ENCODE measurements at places on chromosomes 4 and X. TPM values are rescaled to one million over a fixed set of nuclear protein-coding genes. Genes with fewer than 3 reads are reported as not detected.

DNA sequence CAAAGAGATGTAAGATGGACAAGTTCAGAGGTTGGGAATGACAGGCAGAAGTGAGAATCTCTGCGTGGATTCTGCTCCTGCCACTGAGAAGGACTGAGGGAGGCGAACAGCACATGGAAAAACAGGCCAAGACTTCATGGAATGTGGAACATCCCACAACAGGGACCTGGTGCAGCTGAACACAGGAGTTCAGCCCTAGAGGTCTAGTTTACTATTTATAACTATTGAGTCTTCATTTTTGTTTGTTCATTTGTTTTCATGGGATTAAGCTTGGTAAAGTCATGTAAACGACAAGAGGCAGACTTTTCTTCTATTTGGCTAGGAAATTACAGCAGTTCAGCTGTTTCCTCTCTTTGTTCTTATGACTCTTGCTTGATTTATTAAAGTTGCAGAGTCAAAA lies 234.5 kb downstream of the MAML3 start:
- DNase-seq, result no peak

FGFR3 gene
- total RNA-seq, result 1.7 TPM

CLIC2 gene
- total RNA-seq, result 13.6 TPM

CLTRN gene
- total RNA-seq, result 0.79 TPM

DNA sequence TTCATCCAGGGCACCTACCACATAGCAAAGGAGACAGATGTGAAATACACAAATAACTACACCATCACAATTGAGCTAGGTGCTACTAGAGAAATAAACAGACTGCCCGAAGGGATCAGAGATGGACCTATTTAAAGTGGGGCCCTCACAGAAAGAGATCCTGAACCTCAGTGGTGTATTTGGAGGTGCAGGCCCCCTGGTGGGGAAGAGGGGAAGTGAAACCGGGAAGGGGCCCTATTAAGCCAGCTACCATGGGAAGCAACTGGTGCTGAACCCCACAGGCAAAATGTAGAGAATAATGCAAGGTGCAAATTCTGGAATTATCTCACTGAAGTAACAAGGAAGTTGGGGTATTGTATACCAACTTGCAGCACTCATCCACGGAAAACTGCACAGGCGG lies 78.6 kb upstream of the FAM9A start:
- DNase-seq, result no peak

SRP72 gene
- total RNA-seq, result 40.2 TPM

DNA sequence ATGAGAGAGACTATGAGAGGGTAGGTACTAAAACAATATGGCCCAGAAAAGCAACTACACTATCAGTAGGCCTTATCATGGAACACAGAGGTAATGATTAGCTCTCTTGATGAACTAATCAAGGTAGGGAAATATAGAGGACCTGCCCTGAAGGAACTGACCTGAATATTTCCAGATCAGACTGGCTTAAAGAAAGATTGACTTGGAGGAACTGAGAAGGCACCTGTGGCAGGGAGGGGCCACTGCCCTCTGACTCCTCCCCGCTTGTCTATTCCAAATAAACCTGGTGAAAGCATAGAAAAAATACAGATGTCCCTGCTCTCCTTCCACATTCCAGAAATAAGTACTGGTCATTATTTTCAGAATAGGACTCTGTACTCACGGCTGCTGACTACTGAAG lies 5.5 kb downstream of the RPS6KA6 start:
- no peak for DNase-seq
